ENCODE measurements at places on chromosomes 16 and 17.

GRCh38 chr17:70030371-70030770 is 44.7 kb upstream of the KCNJ16 start:
- DNase-seq, result peak; percentile 38

GRCh38 chr16:31033709-31034492 is 543 bp downstream of the STX4 start:
- DNase-seq, result peak; percentile 51

DNA sequence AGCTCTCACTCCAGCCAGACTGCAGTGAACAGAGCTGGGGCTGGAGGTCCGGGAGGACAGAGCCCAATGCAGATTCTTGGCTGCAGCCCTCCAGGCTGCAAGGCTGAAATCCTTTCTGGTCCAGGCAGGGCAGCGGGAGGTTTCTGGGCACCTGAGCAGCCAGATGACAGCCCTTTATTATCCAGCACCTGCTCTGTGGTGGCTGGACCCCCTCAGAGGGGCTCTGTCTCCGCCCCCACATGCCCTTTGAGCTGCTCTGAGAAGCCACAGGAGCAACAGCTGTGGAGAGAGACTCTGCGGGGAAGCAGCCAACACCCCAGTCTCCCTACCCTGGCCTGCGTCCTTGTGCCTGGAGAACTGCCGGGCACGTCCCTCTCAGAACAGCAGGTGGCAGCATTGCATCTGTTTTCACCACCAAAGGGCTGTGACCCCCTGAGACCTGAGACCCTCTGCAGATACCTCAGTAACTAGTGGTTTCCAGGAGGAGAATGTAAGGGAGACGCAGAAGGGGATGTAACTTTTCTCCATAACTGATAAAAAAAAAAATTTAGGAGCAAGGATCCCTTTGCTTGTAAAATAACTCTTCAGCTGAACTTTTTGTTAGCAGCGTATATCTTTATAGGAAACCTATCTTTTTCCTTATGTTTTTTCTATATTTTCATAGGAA is 3.7 kb upstream of the CNP start:
- DNase-seq, result peak; percentile 43

DNA sequence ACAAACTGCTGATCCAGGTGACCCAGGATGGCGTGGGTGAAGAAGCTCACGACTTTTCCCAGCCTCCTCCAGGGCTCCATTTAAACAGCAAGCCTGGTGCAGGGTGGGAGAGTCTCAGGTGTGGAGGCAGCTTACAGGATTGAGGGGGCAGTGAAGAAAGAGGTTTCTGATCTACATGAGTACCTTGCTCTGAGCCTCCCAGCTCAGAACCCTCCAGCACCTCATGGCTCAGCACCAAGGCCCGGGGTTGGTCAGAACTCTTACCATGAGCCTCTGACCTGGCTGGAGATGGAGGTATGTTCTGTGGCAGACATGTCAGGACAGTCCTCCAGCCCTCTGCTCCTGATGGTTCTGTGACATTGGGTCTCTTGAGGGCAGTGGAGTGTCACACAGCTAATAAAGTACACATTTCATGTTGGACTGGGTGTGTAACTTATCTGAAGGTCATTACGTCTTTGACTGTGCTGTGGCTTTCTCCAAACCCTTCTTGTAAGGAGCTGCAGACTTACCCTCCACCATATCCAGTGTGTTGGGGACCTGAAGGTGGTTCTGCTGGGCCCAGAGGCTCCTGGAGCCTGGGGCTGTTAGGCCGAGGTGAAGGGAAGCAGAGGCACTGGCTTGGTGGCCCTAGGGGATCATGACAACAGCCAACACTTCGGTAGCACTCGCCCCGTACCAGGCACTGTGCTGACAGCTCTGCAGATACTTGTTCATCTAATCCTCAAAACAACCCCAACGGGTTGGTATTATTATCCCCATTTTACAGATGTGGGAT is 3.8 kb upstream of the DCAF7 start:
- DNase-seq, result no peak

GRCh38 chr17:71023249-71024030 is 854.1 kb downstream of the KCNJ2 start:
- DNase-seq, result peak; percentile 18

DNA sequence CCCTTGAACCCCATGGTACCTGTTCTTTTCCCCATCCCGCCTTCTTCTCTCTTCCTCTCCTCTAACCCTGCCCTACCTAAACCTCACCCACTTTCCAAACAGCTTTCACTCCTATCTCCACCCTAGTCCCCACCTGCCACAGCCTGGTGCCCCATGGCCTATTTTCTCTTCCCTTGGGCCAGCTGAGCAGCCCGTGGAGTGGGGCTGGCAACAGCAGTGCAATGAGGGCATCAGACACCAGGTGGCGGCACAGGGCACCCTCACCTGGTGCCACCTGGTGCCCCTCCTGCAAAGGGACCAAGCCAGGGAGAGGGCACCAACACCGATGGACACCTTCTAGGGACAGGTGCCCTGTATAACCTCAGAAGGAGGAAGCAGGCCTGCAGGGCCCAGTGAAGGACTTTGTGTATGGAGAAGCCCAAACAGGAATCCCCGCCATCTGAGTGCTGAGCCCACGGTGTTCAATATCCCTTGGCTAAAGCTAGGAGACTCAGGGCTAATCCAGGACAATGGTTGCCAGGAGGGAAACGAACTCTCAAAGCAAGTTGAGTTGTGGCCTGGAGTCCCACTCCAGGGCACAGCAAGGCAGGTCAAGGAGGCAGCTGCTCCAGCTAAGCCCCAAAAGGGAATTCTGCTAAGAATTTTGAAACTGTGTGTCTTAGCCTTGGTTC is 4.0 kb upstream of the ABCC3 start:
- DNase-seq, result peak; percentile 53
